ENCODE measurements at places on chromosomes 16 and 17.

DNA sequence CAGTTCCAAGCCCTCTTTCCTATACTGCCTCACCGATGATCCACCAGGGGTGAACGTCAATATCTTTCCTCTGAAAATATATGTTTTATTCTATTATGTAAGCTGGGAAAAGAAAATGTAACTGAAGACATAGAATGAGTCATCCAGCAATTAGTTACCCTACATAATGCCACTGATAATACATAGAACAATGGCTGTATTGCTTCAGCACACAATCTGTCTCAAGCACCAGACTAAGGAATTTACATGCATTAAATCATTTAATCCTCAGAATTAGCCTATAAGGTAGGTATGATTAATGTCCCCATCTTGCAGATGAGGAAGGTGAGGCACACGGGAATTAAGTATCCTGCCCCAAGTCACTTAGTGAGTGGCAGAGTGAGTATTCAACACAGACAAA is 472.8 kb downstream of the TOX3 start:
- DNase-seq, result no peak

DNA sequence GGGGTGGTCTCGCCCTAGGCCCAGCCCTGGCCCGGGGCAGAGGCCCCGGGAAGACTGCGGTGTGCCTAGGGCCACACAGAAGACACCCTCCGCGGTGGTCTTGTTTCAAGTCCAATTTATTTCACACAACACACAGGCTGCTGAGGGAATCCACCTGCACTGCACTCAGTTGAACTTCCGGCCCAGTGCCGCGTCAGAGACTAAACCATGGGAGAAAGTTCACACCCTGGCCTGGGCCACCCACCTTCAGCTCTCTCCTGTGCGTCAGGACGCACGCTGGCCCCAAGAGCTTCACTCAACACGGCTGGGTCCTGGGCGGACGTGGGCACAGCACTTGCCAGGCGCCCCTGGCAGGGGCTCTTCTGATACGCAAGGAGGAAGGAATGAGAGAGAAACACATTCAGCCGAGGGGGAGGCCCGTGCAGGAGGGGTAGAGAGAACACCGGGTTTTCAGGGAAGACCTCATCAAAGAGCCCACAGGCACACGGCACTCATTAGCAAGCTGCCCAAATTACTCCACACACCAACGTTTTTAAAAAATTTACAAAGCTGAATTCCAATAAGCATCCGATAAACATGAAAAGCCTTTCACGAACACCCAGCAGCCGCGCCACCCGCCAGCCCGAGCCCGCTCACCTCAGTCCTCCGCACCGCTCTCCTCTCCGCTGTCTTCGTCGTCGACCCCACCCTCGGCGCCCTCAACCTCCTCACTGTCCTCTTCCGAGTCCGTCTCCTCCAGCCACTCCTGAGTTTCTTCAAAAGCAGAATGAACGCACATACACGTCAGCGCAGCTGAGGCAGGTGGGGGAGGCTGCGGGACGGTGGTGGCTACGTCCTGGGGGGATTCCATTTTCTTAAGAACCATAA is 57.8 kb downstream of the KLHDC4 start:
- DNase-seq, result no peak

DNA sequence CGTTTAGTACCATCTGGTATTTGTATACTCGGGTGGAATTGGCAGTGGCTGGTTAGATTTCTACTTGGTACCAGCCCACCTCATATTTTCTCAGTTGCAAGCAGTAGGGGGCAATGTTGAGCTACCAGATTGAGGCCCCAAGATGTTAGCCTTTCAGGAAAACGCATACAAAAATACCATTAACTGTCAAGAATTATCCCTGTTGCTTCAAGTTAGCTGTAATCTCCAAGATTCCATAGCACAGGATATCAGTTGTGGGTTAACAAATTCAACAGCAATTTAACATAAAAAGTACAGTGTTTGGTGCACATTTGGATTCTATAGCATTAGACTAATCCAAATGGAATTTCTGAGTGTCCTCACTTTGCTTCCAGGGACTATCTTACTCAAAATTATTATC is 188.2 kb downstream of the FTO start:
- peak; percentile 82 for DNase-seq

DNA sequence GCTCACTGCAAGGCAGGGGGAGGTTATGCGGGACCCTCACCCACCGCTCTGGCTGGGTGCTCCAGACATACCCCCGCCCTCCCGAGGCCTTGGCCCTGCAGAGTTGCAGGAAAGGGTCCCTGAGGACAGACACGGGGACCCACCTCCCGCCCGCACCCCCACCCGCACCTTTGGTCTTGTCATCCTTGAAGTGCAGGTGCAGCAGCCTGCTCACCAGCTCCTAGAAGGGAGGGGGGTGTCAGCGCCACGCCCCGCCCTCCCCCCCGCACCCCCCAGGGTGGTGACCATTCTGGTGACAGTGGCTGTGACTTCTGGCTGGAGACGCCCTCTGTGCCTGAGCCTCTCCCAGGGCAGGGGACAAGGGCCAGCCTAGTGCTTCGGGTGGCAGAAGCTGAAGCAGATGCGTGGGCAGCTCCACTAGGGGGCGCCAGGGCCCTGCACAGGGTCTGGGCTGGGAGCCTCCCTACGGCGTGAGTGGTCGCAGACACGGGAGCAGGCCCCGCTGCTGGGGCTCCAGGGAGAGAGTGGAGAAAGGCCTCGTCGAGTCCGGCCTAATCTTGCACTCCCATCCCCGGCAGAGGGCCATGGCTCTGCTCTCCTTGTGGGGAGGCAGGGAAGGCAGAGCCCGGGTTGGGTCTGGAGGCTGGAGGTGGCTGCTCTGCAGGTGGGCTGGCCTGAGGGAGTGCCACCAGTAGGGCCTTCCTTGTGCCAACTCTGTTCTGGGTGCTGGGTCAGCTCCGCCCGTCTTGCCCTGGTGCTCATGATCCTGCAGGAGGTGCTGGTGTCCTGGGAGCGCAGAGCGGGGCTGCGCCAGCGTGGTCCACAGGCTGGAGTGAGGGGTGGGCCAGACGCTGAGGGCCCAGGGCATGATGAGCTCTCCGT is 2.7 kb downstream of the CENPX start:
- DNase-seq, result no peak

- DNase-seq, result no peak
Observed at GRCh38 chr16:73543970-73544599, 496.2 kb upstream of the ZFHX3 start.

DNA sequence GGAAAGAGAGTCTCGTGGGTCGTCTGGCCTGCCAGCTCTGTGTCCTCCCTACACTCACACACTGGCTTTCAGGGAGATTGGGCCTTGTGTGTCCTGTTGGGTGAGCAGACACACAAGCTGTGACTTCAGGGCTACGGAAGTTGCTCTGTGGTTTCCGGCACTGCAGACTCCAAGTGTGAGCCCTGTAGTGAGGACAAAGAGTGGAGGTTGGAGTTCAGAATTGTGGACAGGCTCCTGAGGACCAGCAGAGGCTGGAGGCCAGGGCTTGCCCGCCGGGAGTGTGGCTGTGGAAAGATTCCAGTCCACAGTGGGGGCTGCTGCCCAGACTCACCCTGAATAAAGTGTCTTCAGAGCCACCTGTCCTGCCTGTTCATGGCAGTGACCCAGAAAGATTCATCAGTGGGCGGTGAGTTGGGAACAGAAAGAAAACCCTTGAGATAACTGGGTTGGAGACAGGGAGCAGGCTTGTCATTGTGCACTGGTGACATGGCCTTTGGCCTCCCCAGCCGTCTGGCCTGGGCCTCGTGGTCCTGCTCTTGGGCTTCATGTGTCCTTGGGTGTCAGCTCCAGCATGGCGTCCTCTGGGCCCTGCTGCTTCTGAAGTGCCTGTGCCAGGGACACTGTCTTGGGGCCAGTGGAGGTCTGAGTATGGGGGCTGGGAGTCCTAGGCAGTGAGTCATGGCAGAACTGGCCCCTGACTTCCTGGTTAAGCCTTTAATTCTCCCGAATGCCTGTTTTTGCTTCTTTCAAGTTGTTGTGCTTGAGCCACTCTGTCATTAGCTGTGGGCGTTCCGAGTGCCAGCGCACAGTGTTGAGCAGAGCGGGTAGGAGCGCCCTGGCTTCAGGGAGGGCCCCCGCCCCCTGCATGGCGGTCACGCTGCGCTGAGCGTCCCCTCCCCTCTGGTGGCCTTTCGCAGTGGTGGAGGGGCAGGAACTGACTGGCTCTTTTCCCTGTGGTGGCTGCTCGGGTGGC is 19.9 kb upstream of the ZNF750 start:
- DNase-seq, result no peak

- DNase-seq, result no peak
Observed at GRCh38 chr16:79329166-79329521, 271.4 kb downstream of the MAF start.

DNA sequence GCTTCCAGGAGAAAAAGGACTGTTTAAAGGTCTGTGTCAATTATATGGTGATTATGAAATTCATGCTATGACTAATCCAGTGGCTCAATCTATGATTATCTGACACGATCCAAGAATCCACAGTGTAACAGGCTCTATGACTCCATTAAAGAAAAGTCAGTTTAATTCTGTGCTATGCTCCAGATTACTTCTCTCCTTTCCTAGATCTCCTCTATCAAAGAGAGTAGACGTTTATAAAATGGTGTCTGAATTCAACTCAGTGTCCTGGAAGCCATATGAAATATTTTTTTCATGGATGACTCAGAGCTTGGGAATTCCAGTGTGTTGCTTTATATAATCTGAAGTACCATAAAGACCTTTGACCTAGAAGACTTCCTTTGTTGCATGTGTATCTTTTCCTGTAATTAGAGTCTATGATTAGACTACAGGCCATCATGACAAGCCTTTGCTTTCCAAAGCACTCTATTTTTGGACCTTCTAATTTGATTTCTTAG is 27.0 kb upstream of the NF1 start:
- DNase-seq, result no peak

GRCh38 chr16:29139261-29139802 is 154.5 kb downstream of the LAT start:
- no peak for DNase-seq

GRCh38 chr17:29583324-29584248 is 5.9 kb downstream of the GIT1 start:
- no peak for DNase-seq

DNA sequence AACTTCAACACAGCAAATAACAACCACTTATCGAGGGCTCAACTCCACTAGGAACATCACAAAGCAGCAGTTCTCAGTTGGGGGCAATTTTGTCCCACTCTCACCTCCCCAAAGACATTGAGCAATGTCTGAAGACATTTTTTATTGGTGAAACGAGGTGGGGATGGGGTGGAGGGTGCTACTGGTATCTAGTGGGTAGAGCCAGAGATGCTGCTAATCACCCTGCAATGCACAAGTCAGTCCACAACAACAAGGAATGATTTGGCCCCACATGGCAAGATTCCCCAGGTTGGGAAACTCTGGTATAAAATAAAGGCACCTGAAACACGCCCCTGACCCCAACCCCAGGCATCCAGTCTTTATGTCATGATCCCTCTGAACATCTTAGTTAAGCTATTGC is 33.3 kb downstream of the TLE7 start:
- DNase-seq, result no peak

- no peak for DNase-seq
Observed at GRCh38 chr17:37019117-37019740, 70.5 kb downstream of the AATF start.

DNA sequence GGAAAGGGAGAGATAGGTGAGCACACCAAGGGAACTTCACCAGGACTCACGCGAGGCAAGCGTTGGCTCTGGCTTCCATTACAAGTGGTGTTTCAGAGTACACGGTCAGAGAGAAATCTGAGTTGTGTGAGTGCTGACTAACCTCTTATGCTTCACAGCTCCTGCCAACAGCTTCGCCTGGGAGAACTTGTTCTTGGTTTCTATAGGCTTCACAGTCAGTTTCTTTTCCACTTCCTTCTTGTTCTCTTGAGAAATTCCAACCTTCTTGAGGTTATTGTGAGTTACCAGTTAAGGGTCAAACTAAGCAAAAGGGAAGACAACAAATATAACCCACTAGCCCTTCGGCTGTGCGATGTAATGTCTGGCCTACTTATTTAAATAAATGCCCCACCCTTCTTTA is 18.9 kb downstream of the PSME3IP1 start:
- no peak for DNase-seq

DNA sequence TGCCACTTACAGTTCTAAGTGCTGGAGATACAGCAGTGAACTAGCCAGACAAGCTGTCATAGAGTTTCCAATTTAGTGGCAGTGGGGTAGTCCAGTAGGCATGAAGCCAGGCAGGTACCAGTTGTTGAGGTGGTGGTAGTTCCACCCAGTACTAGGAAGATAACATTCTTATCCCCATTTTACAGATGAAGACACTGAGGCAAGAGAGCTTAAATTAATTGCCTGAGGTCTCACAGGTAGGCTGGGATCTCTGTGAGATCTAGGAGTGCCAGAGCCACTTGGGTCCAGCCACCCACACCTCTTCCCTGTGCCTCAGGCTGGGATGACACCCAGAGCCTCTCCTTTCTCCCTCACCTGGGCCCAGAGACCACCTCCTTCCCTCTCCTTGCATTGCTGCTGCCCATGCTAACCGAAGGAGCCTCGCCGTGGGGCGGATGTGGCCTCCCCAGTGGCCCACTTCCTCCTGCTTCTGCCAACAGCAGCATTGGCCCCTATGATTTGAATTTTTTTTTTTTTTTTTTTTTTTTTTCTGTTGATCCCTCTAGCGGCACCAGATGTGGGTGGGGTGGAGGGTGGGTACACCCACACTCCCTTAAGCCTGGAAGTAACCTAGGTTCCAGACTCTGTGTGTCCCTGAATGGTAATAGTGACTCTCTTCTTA is 114.0 kb downstream of the PRKCB start:
- DNase-seq, result no peak

GRCh38 chr16:15835136-15835878 is 21.5 kb downstream of the MYH11 start:
- no peak for DNase-seq

DNA sequence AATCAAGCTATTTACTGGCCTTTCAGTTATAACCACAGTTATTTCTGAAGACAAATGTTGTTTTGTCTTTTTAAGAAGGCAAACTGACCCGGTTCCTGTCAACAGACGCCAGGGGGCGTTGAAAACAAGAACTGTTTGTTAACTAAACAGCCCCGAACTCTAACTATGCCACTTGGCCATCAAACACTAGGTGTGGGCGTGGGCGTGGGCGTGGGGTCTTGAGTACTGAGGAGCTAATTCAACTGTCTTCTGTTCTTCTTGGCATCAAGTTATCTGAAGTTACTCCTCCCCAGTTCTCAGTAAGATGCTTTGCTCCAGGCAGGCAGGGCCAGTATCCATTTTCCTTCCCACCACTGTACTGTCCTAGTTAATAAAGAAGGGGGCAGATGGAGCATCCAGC is 63.3 kb upstream of the MTMR4 start:
- DNase-seq, result peak; percentile 17

- no peak for DNase-seq
Observed at GRCh38 chr17:74110467-74110866, 93.0 kb upstream of the RPL38 start.

All from muscle of arm (tissue), 14 donors.